ENCODE measurements at places on chromosomes 11 and 22.

DNA sequence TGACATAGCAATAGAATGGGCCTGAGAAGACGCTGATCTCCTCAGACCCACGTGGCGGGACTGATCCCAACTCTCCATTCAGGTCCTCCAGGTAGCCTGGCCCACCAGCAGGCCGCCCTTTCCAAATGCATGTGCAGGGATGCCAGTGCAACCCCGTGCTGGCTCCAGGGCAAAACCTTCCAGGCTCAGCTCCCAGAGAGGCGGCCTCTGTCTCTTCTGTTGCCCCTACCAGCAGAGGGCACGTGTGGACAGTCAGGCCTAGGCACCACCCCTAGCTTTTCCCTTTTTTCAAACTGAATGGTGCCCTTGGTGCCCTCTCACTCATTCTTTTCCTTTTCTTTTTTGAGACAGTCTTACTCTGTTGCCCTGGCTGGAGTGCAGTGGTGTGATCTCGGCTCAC is 121.7 kb downstream of the OSBP2 start:
- no peak for DNase-seq

DNA sequence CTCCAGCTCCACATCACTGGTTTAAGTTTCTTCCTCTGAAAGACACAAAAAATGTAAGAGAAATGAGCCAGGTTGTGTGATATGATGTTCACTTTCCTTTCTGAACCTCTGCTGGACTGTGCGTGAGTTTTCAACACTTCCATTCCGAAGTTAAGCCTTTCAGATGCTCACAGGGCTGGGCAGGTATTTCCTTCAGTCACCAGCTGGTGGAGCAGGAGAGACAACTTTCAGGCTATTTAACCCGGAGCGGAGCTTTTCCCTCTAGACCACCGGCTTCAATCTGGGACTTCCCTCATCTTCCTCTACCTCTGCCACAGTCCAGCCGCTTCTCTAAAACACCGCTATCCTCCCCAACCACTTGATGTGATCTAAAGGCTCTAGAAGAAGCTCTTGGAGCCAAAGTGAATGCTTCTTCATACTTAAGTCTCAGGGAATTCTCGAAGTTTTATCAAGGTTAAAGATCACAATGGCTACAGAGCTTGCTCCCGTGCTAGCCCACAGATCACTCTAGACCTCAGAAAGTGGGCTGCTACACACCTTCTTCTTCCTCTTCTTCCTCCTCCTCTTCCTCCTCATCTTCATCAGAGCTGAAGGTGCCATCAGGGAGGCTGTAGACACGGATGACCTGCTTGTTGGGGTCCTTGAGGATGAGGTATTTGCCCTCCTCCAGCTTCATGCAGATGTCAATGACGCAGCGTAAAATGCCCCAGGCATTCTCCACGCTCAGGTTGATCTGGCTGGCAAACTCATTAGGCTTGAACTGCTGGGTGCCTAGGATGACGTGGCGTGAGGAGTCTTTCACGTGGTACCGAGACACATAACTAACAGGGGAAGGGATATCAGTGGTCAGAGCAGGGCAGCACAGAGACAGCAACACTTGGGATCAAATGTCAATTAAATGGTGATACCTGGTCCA is 4.4 kb upstream of the FOXRED2 start:
- DNase-seq: peak; percentile 18

DNA sequence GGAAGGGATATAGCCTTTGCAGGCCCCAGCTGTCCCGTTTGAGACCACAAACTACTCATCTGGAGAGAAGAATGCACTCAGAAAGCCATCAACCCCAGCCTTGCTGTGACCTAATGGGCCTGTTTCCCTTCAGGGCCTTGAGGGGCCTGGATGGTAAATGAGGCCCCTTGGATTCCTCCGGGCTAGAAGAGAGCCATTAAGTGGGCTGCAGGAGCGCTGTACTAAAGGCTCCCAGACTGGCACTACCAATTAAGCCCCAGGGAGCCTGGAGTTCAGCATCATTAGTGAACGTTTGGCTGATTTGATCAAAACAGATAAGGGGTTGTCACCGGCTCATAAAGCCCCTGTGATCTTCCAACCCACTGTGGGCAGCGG is 23.0 kb downstream of the CD5 start:
- no peak for DNase-seq

- DNase-seq: no peak
Observed at GRCh38 chr11:285021-285893, 3.7 kb upstream of the PGGHG start.

DNA sequence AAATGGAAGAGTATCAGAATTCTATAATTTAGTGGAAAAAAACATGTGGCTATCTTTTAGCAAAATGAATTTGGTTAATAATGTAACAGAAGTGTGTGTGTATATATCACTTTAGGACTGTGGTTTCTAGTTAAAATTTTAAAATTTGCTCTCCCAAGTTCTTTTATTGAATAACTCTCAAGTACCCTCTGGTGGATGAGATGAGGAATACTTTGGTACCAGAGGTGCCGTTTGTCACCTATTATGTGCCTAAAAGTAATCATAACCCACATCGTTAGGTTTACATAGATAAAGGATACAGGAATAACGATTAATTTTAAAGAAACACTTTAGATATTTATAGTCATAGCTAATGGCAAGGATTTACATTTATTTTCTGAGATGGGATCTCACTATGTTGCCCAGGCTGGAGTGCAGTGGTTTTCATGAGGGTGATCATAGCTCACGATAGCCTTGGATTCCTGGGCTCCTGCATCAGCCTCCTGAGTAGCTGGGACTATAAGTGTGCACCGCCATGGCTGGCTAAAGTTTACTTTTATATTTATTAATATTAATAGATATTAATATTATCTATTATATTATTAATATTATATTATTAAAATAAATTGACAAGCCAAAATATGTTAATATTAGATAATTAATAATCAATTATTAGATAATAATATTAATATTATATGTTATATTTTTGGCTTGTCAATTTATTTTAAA is 66.7 kb upstream of the CAPRIN1 start:
- no peak for DNase-seq

DNA sequence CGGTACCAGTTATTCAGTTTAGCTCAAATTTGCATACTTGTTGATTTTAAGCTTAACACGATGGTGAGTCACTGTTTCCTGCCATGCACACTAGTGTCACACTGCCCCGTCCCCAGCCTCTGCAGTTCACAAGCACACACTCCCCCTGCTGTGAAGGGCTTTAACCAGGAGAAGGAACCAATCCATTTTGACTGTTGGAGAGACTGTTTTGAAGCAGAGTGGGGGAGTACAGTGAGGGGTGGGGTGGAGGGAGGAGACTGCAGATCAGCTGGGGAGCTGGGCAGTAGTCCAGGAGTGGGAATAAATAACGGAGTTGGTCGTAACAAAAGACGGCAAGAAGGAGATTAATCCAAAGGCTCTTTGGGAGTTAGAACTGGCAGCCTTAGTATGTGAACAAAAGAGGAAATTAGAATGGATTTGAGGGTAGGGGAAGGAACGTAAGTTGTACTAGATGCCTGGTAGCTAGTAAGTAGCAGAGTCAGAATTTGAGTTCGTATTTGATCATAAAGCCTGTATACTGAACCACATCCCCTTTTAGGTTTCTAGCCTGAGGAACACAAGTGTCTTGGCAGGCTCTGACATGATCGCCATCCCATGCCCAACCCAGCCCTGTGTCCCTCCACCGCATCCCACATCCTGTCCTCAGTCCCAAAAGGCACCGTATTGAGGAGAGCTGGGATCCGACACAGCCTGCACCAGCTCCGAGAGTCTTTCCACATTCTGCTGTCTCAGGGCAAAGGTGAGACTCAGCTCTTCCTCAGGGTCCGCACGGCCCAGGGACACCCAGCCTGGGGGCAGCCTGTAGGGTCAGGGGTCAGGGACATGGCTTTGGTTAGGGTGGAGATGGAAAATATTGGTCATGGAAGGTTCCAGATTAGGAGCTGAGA is 862 bp downstream of the TPP1 start:
- no peak for DNase-seq

DNA sequence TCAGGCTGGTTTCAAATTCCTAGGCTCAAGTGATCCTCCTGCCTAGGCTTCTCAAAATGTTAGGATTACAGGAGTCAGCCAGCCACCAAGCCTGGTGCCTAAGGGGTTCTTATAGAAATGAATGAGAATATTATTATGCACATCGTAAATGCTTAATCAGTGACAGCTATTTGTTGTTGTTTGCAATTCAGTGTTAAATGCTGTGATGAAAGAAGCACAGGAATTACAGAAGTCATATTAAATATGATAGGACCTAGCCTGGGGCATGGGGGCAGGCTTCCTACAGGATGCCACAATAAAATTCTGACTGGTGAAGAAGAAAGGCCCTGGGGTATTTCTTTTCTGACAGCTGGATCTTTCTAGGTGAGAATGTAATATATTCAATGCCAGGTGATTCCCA is 13.9 kb upstream of the PATZ1 start:
- DNase-seq: no peak

- DNase-seq: no peak
Observed at GRCh38 chr11:72665911-72666472, 8.2 kb downstream of the PDE2A start.

DNA sequence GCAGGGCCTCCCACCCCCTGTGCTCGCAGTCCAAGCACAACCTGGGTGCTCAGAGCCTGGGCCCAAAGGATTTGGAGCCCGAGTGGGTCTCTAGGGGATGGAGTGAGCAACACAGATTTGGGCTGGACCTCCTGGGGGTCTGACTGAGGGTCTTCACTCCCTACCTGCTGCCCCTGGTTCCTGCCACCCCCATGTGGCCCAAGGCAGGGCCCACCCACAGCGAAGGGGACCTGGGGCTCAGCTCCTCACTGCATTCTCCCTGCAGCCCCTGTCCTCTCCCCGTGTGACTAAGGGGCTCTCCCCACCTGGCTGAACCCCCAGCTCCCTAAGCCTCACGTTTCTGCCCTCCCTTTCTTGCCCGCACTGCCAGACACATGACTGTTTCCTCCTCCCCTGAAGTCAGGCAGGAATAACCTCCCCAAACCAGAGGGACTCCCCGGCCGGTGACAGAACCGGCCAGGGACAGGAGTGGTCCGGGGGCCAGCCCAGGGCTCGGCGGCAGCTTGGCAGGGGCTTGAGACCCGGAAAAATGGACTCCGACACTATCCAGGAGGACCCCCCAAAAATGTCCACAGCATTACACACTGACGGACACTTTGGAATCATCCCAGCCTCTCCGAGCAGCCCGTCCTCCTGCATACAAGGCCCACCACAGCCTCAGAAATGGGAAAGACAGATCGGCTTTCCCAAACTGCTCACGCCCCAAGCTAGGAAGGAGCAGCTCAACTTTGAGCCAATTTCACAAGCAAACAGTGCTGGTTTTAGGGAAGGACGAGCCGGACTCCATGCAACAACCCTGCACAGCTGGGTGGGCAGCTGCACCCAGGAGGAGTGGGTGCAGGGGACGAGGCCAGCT is 57.8 kb downstream of the BRD1 start:
- DNase-seq: no peak

All from NCI-H187 (cell line).